ENCODE measurements at places on chromosomes 3 and 15.

GRCh38 chr15:69612112-69612511 lies 159.5 kb downstream of the RPLP1 start:
- no peak for DNase-seq

DNA sequence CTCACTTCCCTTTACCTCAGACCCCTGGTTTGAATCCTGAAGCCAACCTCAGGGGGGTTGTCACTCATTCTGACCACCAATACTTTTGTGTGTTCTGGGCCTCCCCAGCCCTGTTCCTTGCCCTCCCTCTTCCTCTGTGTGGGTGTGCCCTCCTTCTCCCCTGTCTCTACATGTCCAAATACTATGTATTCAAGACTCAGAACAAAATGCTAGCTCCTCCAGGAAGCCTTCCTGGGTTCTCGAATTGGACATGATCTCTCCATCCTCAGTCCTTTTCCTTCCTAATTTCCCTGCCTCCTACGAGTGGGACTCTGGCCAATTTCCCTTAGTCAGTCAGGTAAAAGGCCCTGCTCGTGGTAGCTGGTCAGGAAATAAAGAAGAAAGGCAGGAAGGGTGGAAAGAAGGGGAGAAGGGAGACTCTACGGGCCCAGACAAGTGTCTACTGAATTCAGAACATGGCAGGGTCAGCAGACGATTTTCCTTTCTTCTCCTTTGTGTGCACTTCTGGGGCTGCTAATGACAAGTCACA lies 79.7 kb downstream of the BDH1 start:
- DNase-seq = no peak

DNA sequence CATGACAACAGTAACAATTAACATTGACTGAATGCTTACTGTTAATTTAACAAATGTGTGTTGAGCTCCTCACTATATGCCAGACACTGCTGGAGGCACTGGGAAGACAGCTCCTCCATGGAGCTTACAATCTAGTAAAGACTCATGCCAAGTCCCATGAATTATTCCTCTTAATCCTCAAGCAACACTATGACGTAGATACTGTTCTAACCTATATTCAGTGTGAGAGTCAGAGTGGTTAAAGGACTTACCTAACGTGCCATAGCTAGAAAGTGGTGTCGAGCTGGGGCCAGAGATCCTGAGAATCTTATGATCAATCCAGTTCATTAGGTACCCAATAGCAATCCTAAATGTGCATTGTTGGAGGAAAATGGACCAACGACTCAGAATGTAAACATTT lies 43.6 kb downstream of the MYO1E start:
- no peak for DNase-seq

DNA sequence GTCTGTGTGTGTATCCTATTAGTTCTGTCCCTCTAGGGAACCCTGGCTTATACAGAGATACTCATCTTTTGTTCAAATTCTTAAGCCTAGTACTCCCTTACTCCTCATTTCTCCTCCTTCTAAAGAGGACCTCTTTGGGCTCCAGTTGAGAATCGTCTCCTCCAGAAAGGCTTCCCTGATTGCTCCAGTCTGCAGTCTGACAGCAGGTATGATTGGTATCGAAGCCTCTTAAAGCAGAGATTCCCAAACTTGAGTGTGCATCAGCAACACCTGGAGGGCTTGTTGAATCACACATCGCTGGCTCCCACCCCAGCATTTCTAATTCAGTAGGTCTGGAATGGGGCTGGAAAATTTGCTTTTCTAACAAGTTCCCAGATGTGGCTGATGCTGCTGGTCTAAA lies 60.9 kb upstream of the NMNAT3 start:
- DNase-seq = no peak

GRCh38 chr3:4721511-4721911 lies 228.4 kb downstream of the ITPR1 start:
- no peak for DNase-seq

DNA sequence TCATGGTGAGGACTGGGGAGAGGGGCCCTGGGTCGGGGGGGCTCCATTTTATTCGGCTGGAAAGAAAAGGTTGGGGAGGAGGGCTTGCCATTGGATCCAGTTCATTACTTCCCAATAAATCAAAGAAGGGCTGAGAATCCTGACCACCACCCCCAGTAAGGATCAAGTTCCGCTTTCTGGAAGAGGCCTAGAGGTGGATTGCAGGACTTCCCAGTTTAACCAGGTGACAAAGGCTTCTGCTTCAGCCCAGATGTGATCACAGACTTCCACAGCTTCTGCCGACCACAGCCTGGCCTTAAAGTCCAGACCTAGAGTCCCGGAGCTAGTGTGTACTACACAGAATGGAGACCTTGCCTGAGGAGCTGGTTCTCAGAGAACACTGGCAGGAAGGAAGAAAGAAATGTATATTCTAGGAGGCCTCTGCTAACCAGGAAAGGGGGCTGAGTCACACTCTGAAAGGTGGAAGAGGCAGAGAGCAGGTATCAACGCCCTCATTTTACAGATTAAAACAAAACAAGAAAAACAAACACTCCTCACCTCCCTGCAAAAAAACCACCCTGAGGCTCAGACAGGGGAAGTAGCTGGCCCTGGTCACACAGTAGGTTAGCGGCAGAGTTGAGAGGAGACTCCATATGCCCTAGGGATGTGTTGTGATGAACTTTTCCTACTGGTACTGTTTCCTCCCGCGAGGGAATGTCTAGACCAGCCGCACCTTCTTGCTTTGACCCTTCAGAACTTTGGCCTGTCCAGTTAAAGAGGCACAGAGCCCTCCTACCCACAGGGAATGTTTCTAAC lies 1.1 kb upstream of the CEMIP start:
- no peak for DNase-seq

GRCh38 chr3:9957214-9957613 lies 5.0 kb upstream of the PRRT3 start:
- DNase-seq = no peak

GRCh38 chr15:72982714-72983113 lies 69.5 kb upstream of the NEO1 start:
- DNase-seq = no peak

GRCh38 chr3:197353001-197353866 lies 54.8 kb upstream of the DLG1 start:
- no peak for DNase-seq

DNA sequence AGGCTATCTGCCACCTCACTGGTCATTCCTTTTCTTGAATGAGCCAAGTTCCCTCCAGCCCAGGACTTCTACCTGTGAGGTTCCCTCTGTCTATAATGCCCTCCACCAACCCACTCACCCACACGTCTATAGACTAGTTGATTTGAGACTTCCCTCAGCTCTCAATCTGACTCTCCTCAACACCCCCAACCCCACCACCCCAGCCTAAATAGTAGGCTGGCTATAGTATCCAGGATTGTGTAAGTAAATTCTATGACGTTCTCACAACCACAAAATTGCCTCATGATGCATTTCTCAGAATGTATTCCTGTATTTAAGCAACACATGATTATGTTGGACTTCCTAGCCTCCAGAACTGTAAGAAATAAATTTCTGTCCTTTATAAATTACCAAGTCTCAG lies 2.2 kb downstream of the PLSCR1 start:
- DNase-seq = peak; percentile 19

DNA sequence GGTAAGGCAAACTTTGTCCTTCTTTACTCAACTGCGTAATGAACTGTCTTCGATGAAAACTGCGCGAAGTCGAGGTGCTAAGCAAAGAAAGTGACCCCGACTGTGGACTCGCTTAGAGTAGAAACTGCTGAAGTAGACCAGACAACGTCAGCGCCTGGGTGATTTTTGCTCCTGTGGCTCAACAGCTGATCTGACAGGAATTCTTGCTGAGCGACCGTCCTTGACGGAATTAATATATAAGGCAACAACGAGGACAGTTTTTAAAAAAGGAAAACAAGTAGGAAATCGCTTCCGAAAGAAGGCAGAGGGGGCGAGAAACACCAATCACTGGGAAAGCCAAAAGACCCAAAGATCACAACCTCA lies 541 bp downstream of the RPS27L start:
- DNase-seq = peak; percentile 29

GRCh38 chr3:105763659-105764036 lies 105.2 kb downstream of the CBLB start:
- DNase-seq = no peak

GRCh38 chr15:50137330-50137761 lies 18.3 kb upstream of the ATP8B4 start:
- peak; percentile 65 for DNase-seq

GRCh38 chr15:45665261-45665660 lies 30.4 kb downstream of the SQOR start:
- no peak for DNase-seq

DNA sequence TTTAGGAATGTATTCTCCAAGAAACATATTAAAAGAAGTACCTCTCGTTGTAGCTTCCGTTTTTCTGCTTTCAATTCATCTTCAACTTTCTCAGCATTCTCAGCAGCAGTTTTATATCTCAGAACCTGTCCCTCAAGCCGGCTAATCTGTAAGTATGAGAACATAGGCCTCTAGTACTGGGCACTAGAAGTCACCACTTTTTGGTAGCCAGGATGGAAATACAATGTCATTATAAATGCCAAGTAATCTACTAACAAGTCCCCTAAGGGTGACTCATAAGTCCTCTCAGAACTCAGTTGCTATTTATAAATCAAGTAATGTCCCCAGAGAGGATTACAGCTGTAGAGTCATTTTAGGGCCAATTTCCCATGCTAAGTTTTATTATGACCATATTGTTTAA lies 61.1 kb downstream of the MLH1 start:
- no peak for DNase-seq

- DNase-seq = peak; percentile 36
Measured at GRCh38 chr3:42803414-42804105, 730 bp downstream of the HIGD1A start.

DNA sequence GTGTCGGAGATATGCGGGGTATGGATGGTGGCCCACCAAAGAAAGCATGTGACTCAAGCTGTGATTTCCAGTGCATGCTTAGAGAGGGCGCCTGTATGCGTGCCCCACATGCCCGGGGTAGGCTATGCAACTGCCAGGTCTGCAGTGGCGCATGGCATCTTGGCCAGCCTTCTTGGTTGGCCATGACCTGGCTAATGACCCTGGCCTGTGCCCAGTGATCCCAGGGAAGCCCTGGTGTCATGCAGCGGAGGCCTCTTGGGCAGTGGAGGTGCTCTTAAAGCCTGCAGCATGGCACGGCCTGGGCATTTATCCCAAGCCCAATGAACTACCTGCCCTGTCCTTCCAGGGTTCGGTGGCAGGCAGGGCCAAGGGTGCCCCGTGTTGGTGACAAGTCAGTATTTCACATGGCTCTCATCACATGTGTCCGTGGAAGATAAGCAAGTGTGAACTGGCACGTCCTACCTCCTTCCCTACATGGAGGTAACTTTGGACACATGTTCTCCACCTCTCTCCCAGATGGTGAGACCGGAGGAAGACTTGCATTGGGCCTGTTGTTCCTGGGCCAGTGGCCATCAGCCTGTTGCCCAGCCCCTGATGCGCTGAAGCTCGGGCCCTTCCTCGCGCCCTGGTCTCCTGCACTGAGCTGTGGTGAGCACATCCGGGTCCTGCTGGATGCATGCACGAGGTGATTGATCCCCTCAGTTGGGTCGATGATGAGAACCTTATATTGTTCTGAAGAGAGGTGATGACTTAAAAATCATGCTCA lies 192.0 kb downstream of the UBE3A start:
- DNase-seq = no peak

DNA sequence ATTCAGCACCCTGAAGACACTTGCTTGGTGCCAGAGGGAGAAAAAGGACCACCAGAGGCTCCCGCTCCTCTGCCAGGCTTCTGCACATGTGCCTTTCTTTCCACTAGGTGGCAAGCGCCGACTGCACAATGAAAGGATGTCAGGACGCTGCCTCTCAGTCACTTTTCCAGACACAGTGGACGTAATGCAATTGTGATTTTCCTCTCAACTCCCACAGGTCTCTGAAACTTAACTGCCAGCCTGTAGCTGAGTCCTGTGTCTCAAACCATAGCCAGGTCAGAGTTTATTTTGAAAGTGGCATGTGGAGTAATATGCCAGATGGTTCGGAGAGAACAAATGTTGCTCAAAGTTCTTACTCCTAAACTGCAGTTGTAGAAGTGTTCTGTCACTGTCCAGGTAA lies 162.9 kb downstream of the ITPR1 start:
- no peak for DNase-seq

Measured in activated CD4-positive, alpha-beta T cell treated with anti-CD3 and anti-CD28 coated beads, Interleukin-2, amount 50 U/mL, for 48 hours (primary cell).